ENCODE measurements at places on chromosomes 1 and 21.

DNA sequence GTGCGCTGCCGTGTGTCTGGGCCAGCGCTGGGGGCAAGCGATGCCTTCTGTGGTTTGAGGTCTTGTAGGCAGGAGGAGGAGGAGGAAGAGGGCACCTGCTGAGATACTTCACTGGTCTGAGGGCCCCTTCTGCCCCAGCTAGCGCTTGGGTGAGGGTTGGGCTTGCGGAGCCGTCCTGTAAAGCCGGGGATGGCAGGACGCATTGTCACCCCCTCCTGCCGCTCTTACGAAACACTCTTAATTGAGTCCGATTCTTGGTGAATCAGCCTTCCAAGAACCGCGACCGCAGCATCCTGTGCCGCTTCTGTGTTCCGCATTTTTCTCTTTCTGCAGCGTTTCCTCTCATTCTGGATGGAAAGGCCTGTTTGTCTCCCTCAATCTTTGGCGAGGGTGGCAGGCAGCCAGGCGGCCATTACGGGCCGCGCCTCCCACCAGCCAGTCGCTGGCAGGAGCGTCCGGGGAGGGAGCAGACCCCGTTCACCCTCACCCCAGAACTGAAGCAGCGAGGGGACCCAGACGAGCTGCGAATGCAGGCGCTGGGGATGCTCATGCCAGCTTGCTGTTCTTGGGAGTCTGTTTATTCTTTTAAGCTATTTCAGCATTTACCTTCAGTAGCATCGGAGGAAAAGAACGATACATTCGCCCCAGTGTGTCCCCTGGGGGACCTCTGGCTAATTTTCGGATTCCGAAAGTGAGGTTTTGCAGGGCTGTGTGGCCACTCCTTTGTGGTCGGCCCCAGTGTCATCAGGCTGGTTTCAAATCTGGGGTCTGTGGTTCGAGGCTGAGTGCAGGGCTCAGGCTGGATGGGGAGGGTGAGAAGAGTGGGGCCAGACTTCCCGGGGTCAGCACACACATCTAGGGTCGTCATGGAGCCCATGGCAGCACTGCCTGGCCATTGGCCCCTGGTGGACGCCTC, 62.7 kb downstream of the SKI start:
- no peak for DNase-seq

GRCh38 chr1:230940848-230941247, 37.8 kb downstream of the TTC13 start:
- DNase-seq = no peak

DNA sequence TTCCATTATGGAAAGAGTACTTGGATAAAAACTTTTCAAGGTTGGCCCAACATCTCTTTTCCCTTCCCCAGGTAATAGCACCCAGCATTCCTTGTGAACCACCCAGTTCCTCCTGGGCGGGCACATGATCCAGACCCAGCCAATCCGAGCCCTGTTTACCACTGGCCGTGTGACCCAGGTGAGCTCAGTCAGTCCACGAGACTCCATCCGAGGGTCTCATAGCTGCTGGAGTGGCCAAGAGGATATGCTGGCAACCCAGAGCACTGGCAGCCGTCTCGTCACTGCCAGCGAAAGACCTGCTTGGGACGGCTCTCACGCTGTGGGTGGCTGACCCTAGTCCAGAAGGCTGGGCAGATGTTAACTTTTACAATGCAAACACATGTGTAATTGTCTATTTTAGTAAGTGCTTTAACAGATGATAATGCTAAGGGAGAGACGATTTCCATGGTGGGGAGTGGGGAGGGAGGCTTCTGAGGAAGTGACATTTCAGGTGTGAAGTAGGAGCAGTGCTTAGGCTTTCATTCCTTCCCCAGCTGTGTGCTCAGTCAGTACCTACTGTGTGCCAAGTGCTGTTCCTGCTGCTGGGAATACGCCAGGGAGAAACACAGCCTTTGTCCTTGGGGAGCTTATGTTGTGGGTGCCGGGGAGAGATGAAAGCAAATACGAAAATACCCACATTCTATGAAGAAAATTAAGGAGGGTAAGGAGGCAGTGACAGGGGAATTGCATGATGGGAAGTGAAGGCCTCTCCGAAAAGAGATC, 24.5 kb downstream of the PARK7 start:
- DNase-seq = no peak

- no peak for DNase-seq
These were observed 13.3 kb upstream of the GRIK1 start for GRCh38 chr21:29953072-29953471.

- DNase-seq = no peak
These were observed 21.1 kb upstream of the RGS4 start for GRCh38 chr1:163047951-163048659.

GRCh38 chr1:33260439-33260838, 4.1 kb downstream of the ZNF362 start:
- no peak for DNase-seq
